NCI-H460 (cell line): ENCODE measurements at places on chromosomes 11 and 22. TPM values are rescaled to one million over a fixed set of nuclear protein-coding genes. Genes with fewer than 3 reads are reported as not detected.
A peak's percentile ranks its signal among the peaks of the same experiment; 100 is the strongest.

DNA sequence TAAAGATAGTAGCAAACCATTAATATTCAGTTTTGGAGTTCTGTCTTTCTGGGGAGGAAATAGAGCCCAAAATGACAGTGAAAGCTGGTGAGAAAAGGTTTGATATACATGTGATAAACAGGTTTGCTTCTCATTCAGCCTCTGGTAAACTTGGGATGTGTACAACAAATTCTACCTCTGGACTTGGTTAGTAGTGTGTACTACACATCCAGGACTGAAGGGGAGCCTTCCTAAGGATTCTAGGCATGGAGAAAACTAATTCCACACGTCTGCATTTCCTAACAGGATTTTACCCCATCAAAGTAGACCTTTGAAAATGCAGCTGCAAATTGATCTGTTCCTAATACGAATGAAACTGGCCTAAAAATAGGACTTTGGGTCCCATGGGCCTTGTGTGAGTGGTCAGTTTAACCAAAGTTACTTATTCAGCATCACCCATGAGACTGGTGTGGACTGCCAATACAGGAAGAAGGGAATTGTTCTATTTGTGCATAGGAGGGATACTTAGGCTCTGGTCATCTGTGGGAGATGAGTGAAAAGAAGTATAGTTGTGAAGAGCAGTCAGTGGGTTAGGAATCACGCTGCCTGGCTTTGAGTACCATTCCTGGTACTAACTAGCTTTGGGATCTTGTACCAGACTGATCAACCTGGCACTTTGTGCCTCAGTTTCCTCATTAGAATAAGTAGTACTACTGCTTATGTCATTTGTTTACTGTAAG lies 74.2 kb downstream of the YAP1 start:
- no peak for DNase-seq

DNA sequence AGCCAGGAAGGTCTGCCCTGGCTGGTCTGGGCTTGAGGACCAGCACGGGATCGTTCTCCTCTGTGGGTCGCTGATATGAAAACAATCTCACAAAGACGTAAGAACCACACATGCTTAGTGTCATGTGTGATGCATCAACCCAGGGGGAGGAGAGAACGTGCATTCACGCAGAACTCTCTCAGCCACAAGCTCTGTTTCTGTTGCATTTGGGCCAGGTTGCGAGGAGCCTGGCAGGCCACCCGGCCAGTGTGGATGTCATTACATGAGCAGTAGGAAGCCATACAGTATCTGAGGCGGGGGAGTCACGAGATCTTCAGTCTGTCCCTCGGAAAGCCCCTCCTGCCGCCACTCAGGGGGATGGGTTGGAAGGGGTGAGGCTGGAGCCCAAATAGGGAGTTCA lies 53.1 kb upstream of the KCNQ1OT1 start:
- DNase-seq: no peak

Gene KBTBD3
- total RNA-seq: 3.2 and 4.4 TPM in 2 replicates

Gene CCS
- 13.7 and 14.7 TPM in 2 replicates for total RNA-seq

Gene GRK3
- 2.8 and 3.7 TPM in 2 replicates for total RNA-seq

DNA sequence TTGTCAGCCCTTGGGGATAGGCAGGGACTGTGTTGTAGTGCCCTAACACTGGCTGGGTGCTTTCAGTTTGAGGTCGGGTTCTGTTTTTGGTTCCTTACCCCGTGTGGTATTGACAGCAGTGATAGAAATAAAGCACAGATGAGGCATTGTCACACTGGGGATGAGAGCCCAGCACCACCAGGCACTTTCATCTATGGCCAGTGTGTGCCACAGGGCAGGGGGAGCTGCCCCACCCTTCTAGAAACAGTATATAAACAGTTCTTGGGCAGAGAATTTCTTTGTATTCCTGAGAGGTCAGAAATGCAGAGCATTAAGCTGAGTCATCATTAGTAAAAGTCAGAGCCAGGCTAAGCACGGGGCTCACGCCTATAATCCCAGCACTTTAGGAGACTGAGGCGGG lies 23.1 kb upstream of the CDC42EP2 start:
- peak; percentile 59 for DNase-seq

Gene ADM2
- 8.9 and 9.2 TPM in 2 replicates for total RNA-seq

Gene SCGB1A1
- not detected in 2 replicates for total RNA-seq

DNA sequence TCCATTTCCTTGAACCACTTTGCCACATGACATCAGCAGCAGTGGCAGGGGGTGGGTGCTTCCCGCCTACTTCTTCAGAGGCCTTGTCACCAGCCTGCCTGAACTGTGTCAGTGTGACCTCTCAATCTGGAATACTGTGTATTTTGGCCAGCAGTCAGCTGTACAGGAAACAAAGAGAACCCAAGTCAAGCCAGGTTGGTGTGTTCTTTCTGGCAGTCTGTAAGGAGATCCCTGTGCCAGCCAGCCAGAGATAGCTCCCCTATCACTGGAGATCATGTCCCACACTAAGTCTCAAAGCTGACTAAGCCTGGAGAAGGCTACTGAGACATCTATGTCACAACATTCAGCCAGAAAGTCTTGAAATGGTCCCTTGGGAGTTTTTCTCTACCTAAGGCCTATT lies 142.1 kb downstream of the TRPC6 start:
- no peak for DNase-seq

Gene RIN1
- 18.7 and 23.9 TPM in 2 replicates for total RNA-seq

DNA sequence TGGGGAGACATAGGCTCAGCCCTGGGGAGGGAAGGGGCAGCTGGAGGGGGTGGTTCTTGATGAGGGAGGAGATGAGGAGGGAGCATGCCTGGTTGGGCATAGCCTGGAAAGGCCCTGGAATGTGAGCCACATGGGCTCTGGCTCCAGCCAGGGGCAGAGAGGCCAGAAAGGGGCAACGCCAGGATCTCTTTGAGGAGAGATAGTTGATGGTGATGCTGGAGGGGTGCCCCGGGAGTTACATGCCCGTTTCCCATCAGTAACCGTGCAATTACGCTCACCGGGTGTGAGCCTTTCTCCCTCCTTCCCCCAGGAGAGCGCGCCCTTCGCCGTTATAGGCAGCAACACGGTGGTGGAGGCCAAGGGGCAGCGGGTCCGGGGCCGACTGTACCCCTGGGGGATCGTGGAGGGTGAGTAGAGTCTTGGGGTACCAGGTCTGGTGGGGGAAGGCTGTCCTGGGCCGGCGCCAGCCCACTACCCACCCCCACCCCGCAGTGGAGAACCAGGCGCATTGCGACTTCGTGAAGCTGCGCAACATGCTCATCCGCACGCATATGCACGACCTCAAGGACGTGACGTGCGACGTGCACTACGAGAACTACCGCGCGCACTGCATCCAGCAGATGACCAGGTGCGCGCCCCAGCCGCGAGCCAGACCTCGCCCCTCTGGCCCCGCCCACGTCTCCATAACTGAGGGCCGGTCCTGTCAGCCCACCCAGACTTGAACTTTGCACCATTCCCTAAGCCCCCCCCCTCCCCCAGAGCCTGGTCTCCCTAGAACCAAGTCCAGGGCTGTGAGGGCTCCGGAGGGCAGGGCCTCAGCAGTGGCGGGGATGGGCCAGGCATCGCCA lies 1.8 kb upstream of the GP1BB start:
- DNase-seq: no peak

Gene SEZ6L
- not detected in 2 replicates for total RNA-seq

DNA sequence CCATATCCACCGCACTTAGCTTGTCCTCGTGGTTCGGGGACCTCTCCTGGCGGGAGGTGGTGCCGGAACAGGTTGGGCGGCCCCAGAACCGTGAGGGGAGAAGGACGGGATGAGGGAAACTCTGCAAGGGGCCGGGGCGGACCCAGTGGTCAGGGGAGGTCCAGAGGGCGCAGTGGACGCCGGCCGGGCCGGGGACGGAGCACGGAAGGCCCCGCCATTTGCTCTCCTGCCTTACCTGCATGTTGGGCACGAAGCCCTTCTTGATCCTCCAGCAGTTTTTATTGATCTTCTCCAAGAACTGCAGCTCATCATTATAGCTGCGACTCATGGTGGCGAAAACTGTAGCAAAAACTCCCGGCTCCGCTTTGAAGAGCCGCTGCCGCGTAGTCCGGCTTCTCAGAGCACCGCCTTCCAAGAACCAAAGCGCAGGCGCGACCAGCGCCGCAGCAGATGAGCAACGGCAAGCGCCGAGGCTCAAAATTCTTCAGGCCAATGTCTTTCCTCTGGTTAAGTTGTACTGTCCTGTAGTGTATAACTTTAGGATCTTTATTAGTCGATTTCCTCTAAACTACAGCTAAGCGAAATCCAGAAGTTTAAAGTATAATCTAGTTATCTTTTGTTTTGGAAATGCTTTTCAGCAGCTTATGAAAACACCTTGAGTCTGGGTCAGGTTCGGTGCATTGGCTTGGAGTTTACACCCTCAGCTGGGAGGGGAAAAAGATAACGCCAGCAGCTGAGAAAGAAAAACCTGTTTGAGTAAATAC lies at the start of gene RTCB:
RTCB (minus strand) TSS at position 419 of the 764 bp plus-strand sequence; CDS start at position 328, 91 bp downstream.
- peak; percentile 82 for DNase-seq

DNA sequence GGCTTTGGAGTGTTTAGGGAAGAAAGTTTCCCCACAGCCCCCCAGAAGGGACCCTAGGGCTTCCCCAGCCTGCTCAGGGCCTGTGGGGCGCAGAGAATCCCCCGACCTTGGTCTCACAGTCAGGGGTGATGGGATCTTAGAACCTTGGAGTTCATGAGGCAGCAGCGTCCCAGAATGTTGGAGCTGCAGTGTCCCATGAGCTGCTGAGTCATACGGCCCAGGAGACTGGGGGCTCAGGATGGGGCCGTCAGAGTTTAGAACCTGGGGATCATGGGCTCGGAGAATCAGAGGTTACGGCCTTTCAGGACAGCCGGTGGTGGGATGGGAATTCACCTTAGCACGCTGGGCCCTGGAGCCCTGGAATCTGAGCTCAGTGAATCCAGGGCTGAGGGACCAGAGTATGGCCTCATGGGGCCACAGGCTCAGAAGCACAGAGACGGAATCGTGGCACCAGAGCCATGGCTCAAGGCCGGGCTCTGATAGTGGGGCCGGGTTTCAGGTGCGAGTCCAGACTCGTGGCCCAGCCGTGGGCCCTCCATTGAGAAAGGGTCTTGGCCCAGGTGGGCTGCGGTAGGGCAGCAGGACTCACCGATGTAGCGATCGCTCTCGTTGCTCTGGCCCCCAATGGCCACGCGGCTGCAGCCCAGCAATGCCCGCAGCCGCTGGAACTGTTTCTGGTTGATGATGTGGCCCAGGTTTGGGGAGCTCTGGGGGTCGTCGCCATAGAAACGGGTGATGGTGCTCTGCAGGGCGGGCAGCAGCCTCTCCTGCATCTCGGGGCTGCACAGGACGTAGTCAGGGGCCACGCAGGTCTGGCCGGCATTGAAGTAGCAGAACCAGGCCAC lies 9.5 kb downstream of the ALDH3B2 start:
- no peak for DNase-seq

DNA sequence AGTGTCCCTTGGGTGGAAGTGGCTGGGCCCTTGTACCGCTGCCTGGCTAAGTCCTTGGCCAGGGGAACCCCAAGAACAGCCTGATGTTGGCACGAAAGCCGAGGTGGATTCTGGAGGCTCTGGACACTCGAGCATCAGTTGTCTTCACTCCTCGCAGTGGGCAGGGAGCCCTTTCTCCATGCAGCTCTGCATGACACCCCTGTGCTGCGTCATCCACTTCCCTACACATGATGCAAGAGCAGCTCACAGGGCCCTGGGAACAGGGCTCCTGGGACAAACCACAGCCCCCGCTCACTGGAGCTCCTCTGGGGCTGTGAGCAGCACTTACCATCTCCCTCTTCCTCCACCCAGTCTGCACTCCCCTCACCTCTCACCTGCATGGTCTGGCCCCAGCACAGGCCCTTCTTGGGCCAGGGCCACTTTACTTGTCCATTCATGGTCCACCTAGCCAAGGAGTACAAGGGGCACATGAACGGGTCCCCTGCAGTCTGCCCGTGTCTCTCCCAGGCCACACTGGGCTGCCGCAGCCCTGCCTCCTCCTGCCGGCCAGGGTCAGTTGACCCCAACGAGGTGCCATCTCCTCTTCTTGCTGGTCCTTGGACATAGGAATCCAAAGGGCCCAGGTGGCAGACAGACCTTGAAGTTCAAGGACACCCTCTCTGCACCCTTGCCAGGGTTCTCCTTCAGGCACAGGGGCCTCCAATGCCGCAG lies 66.5 kb downstream of the IGF2 start:
- no peak for DNase-seq

Gene PNPLA5
- not detected in 2 replicates for total RNA-seq

Gene ST14
- total RNA-seq: not detected in 2 replicates

Gene PLEKHA7
- total RNA-seq: 0.17 and 0.25 TPM in 2 replicates

Gene TOMM22
- 26.1 and 28.5 TPM in 2 replicates for total RNA-seq

Gene OR10A2
- not detected in 2 replicates for total RNA-seq

GRCh38 chr22:44906999-44907644 lies 102.7 kb downstream of the PHF21B start:
- no peak for DNase-seq

DNA sequence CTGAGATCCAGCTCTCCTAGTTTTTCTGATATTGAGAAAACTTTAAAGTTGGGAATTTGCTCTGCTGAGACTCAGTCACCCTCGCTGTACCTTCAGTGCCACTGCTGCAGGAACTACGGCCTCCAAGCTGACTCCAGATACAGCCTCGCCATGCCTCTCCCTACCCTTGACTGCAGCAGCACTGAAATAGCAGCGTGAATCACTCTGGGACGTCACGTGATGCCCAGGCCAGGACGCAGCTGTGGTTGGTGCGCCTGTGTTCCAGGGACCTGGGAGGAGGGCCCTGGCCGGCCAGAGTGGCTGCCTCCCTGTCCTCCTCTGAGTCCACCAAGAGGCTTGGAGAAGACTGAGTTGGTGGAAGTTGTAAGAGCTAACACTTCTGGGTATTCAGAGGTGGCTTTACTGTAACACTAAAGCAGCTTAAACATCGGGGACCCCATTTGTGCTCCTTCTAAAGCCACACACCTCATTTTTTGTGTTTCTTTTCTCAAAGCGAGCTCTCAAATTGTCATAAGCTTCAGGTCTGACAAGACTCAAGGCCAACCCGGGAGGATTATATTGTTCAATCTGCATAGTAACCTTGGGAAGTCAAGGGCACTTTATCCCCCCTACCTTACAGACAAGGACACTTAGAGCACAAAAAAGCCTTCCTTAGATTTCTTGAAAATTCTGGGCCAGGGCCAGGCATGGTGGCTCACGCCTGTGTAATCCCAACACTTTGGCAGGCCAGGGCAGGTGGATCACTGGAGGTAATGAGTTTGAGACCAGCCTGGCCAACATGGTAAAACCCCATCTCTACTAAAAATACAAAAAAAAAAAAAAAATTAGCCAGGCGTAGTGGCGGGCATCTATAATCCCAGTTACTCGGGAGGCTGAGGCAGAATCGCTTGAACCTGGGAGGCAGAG lies 4.2 kb upstream of the STIP1 start:
- peak; percentile 81 for DNase-seq

Gene MYRF
- total RNA-seq: 0.30 and 0.35 TPM in 2 replicates

DNA sequence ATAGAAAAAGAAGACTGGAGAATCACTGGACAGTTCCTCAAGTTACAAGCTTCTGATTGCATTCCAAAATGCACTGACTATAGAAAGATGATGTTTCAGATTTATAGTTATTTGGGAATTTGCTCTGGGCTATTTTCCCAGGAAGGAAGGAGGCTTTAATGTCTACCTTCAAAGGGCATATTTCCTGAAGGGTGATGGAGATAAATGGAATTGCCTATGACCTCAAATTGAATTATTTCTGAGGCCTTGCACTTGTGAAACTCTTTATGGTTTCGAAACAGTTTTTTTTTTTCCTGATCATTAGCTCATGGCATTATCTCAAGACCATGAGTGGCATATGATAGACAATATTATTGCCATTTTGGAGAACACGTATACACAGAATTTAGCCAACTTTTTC lies 333.9 kb downstream of the METTL15 start:
- no peak for DNase-seq
